ENCODE measurements at places on chromosomes 1 and 21. TPM values are rescaled to one million over a fixed set of nuclear protein-coding genes. Genes with fewer than 3 reads are reported as not detected.

DNA sequence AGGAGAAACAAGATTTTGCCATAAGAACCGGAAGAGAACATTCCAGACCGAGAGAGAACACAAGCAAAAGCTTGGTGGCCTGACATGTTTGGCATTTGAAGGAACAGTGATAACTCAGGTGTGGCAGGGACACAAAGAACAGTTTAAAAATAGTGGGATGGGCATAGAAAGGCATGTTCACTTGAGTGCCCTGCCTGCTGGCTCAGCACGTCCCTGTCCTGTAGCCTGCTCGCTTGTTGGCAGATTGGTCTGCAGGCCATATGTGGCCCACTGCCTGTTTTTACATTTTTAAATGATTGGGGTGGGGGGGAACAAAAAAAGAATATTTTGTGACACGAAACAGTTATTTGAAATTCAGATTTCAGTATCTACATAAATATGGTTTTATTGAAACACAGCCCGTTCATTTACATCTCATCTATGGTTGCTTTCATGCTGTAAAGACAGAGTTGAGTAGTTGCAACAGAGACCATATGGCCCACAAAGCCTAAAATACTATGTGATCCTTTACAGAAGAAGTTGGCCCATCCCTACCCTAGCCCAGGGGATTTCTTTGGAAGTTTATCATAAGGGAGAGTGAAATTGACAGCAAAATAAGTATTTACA, 100.7 kb downstream of the RGL1 start:
- no peak for DNase-seq

DNA sequence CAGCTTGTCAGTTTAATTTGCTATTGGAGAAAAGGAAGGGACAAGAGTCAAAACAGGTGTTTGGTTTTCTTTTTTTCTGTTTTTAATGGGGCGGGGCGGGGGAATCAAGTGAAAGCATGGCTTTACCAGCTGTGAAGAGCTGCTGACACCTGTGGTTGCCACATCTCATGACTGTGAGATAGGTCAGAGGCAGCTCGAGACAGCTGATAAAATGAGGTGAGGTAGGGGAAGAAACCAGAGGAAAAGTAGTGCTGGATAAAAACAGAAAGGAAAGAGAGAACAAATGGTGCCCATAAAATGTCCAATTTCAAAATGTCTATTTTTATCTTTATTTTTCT, 272.3 kb downstream of the NEGR1 start:
- DNase-seq, result peak; percentile 72

GRCh38 chr1:10694274-10694632, 102.2 kb downstream of the CASZ1 start:
- DNase-seq, result peak; percentile 34

- DNase-seq, result no peak
Observed at GRCh38 chr1:196090226-196090625, 518.0 kb downstream of the KCNT2 start.

- DNase-seq, result no peak
Observed at GRCh38 chr1:80731241-80731894, 1069.4 kb upstream of the ADGRL2 start.

DNA sequence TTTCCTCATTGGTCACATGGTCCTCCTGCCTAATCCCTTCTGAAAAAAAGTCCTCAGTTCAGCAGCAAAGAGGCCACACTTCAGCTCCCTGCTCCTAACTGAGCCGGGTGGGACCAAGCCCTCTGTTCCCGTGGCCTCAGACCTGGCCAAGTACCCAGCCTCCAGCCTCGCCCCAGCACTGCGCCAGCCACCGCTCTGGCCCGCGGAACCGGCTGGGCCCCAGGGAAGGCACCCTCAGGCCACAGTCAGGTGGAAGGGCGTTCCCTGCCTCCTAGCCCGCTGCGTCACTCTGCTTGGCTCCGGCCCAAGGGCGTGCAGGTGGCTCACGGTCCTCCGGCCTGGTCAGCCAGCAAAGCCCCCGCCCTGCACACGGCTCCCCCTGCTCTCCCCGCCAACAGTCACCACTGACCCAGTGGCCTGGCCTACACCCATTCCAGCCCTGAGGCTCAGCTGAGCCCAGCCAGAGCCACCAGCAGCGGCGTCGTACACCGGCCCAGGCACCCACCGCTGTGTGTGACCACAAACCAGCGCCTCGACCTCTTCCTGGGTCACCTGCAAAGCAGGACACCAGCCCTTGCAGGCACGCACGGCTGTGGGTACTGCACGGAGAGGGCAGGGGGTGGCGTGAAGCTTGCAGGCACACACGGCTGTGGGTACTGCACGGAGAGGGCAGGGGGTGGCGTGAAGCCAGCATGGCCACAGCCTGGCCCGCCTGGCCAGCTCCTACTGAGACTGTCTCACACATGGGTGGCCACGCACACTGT, 19.4 kb downstream of the NADK start:
- DNase-seq, result no peak

DNA sequence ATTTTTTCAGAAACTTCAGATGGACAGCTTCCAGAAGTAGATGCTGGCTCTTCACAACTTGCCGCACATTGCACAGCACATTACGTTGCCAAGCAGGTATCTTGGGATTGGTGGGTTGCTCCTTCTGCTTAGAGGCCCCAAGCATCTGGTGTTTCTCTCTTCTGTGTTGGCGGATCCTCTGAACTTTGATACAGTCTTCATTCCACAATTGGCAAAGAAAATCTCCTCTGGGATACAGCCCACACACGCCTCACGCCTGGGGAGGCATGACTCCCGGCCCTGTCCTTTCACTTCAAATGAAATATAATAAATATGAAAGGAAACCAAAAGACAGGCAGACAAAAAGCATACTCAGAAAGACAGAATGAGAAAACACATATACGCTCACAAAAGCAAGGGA, 72.3 kb upstream of the PPP2R5A start:
- no peak for DNase-seq

DNA sequence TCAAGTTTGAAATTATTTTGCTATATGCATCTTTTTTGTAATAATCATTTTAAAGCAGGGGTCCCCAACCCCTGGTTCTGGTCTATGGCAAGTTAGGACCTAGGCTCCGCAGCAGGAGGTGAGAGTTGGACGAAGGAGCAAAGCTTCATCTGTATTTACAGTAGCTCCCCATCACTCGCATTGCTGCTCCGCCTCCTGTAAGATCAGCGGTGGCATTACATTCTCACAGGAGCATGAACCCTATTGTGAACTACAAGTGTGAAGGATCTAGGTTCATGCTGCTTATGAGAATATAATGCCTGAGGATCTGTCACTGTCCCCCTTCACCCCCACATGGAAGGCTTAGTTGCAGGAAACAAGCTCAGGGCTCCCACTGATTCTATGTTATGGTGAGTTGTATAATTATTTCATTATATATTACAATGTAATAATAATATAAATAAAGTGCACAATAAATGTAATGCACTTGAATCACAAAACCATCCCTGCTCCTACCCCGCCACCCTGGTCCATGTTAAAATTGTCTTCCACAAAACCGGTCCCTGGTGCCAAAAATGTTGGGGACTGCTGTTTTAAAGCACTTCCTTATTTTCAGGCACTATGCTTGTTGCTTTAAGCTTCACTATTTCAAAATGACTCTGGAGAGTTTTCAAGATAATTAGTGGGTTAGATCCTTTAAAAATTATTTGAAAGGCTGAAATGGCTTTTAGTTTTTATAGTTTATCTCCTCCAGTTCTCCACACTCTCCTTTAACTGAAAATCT, 74.8 kb downstream of the PLA2G4A start:
- DNase-seq, result no peak

GRCh38 chr1:226723657-226724532, 15.2 kb downstream of the ITPKB start:
- no peak for DNase-seq

DNA sequence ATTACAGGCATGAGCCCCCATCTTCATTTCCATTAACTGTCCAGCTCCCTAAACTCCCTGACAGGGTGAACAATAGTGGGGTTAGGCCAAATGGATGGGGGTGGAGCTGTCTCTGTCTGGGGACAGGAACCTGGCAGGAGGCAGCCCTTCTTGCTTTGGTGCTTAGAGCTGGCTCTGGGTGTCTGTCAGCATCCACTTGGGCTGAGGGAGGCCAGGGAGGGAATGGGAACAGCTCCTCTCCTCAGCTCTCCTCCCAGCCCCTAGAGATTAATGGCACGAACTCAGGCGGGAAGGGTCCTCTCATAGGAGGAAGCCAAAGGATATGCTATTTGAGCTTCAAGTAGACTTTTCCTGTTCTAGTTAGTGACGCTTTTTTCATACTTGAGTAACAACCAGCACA, 11.1 kb upstream of the ETV3L start:
- no peak for DNase-seq

DNA sequence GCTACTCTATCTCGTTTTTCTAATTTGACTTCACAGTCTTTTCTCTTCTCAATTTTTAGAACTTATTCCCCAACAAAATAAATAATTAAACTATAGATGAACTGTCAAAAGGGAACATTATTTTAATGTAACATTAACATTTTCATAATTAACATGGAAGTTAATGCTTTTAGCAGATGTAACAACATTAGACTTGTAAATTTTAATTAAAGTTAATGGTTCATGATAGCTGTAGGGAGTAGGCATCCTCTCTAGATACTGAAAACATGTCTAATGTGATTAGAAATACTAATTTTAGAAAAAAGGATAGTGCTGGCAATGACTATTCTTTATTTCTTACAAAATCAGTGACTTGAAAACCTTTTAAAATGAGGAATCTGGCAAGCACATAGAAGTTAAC, 32.1 kb upstream of the NEK7 start:
- no peak for DNase-seq

DNA sequence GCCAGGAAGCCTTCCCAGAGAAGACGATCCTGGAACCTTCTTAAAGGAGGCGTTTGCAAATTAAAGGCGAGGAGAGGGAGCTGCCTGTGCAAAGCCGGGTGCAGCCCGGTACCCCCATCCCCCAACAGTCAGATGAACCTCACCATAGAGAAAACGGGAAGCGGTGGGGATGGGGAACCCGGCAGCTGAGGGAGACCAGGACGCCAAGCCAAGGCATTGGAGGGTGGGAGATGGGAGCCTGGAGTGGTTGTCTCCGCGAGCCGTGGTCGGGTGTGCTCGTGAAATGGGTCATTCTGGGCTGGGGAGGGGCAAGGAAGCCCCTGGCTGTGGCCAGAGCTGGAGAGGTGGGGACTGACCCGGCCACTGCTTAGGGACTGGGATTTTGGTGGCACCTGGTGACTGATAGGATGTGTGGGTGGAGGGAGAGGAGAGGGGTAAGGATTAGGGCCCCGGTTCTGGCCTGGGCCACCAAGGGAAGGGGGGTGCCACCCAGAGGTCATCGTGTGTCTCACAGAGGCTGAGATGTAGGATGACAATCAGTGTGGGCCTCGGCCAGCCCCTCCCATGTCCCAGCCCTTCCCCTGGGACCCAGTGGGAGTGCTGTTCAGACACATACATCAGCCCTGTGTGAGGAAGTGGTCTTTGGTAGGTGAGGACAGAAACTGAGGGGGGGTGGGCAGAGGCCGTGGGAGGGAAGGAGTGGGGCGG, 676 bp upstream of the PADI2 start:
- DNase-seq, result no peak

DNA sequence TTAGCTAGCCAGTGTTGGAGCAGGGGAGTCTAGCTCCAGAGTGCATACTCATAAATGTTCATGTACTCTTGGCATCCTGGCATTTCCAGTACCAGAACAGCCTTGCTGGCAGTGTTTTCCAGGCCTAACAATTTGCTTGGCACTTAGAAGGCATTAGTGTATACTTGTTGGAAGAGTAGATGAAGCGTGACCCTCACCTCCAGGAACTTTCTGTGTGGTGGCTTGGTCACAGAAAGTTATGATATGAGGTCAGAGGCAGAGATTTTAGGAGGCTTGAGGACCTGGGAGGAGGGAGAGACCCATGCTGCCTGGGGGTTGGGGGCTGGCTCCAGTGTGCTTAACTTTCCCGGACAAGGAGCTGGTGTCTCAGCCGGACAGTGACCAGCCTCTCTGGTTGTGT, 52.7 kb upstream of the GCLM start:
- no peak for DNase-seq

- DNase-seq, result no peak
Observed at GRCh38 chr1:178052650-178053461, 41.0 kb upstream of the RASAL2 start.

DNA sequence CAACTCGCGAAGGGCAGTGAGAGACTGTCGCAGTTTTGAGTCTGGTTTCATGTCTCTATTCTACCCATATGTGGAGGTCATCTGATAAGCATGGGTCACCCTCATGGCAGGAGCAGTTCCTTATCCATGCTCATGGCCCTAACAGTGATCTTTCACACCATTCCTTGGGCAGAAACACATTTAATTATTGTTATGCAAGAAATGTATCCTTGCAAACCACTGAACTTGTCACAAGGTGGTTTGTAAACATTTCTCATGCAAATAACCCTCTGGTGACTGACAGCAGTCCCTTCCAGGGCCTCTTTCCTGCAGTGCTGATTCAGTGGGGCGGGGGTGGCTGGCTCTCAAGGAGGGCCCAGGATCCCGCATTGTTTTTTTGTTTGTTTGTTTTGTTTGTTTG, 421.4 kb upstream of the RUNX1 start:
- DNase-seq, result no peak

- DNase-seq, result no peak
Observed at GRCh38 chr1:41709331-41709730, 209.4 kb downstream of the HIVEP3 start.

DNA sequence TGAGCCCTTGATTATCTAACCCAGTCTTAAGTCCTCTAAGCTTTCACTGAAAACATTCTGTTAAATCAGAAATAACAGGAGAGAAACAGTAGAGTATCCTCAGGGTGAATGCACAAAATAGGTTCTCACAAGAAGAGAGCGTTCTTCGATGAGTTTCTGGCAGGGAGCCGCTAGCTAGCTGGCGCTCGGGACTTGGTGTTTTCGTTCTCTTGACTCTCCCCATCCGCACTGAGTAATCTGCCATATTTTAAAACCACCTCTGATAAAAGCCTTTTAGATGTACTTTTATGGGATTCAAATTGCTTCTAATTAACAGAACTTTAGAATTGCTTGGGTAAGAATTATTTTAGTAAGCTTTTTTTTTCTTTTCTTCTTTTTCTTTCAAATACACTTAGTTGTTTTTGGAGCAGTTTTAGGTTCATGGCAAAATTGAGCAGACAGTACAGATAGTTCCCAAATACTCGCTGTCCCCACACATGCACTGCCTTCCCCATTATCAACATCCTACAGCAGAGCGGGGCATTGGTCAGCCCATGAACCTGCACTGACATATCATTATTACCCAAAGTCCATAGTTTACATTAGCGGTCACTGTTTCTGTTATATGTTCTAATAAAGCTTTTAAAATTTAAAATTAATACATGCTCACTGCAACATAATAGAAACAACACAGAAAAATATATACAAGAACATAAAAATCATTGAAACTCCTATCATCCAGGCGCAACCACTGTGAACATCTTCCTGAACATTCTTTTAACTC, 35.4 kb downstream of the PRDM2 start:
- no peak for DNase-seq

- no peak for DNase-seq
Observed at GRCh38 chr1:218669431-218669830, 324.3 kb downstream of the TGFB2 start.

Gene TMEM51
- total RNA-seq, result 3.4 TPM

Gene TUFT1
- 2.1 TPM for total RNA-seq

Gene TBX15
- 0.19 TPM for total RNA-seq

Gene PPIAL4G
- total RNA-seq, result 0.05 TPM

Gene NBL1
- total RNA-seq, result 21.7 TPM

Gene F13B
- total RNA-seq, result under 0.01 TPM

Gene DHDDS
- 20.3 TPM for total RNA-seq

Gene SMPDL3B
- 0.76 TPM for total RNA-seq

Gene LPAR3
- 1.1 TPM for total RNA-seq

Data from thymus (tissue), 14 donors.